Effector memory CD8-positive, alpha-beta T cell (primary cell): ENCODE measurements at places on chromosomes 5 and 9.

- no peak for DNase-seq
These were observed 12.4 kb upstream of the FGF10 start for GRCh38 chr5:44401611-44402010.

- DNase-seq, result no peak
These were observed 106.8 kb downstream of the FRMD3 start for GRCh38 chr9:83431101-83432060.

DNA sequence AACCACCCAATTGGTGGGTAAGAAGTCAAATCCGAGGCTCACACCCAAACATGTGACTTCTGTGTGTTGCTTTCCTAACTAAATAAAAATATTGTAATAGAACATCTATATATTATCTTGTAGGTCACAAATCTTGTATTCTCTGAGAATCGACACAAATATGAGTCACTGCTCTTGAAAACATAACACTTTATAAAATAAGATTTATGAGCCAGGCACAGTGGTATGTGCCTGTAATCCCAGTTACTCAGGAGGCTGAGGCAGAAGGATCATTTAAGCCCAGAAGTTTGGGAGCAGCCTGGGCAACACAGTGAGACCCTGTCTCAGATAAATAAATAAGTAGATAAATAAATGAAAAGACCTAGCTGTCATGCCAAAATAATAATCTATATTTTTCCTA, 624.1 kb downstream of the ANXA1 start:
- DNase-seq, result no peak

- DNase-seq, result no peak
These were observed 24.8 kb upstream of the HNRNPA0 start for GRCh38 chr5:137778772-137779564.

DNA sequence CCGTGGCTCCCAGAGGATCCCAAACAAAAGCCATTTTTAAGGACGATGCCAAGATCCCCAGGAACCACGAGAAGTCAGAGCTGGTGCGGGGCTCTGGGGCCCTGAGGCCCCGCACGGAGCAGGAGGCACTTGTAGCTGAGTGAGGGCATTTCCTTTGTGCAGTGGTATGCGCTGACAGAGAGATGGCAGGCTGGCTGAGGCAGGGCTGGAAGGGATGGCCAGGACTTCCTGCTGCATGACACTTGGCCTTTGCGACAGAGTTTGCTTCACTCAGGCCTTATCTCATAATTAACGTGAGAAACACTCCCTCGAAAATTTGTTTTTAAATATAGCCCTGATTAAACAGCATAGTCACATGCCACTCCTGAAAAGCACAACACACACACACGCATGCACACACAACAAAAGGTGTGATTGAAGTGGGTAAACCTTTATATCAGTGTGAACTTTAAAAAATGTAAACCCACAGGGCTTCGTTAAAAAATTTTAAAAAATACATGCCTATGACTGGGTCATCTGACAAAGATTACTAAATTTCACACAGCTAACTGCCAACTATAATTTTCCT, 536.6 kb downstream of the PDE4D start:
- DNase-seq, result no peak

GRCh38 chr9:73872701-73873100, 624.4 kb upstream of the RORB start:
- DNase-seq, result no peak

DNA sequence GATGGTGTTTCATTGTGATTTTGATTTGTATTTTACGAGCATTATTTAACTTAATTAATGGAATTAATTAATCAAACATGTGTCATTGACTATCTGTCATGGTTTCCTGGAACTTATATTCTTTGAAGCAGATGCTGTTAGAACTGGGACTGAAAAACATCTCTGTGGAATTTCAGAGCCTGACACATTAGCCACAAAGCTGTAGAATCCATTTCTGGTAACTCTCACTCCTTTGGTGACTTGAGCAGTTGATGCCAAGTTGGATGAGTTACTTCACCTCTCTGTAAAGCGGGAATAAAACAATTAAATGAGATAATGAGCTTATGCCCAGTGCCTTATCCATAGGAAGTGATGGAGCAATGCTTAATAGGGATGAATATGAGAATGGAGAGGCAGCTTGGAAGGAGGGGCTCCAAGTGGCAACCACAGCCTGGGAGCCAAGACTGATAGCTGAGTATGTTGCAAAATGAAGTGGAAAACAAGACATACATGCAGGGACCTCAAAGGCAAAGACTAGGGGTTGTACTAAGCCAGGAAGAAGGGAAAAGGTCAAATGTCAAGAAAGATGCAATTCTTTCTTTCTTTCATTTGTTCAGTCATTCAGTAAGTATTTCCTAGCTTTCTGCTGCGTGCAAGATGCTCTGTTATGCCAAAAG, 23.1 kb upstream of the ADRA1B start:
- DNase-seq, result no peak

- DNase-seq, result no peak
These were observed 365.2 kb downstream of the BRINP1 start for GRCh38 chr9:119003882-119004617.

- no peak for DNase-seq
These were observed 21.7 kb upstream of the OLFM1 start for GRCh38 chr9:135065804-135066203.

- no peak for DNase-seq
These were observed 32.8 kb downstream of the GOLGA1 start for GRCh38 chr9:124908098-124908497.

GRCh38 chr5:135386886-135387628, 12.0 kb downstream of the MACROH2A1 start:
- no peak for DNase-seq

DNA sequence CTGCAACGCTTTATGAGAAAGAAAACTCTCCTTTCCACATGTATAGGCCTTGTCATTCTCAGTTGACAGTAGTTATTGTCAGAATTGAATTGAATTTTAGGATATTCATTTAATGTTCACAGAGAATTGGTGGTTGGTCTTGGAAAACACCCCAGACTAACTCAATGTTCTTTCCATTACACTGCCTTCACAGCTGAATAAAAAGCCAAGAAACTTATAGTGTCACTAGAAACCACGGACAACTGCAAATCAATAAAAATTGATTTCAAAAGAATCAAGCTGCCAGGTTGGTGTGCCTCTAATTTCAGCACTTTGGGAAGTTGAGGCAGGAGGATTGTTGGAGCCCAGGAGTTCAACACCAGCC, 38.9 kb upstream of the IQGAP2 start:
- DNase-seq, result no peak

GRCh38 chr9:122206118-122207046, 22.4 kb downstream of the LHX6 start:
- no peak for DNase-seq

DNA sequence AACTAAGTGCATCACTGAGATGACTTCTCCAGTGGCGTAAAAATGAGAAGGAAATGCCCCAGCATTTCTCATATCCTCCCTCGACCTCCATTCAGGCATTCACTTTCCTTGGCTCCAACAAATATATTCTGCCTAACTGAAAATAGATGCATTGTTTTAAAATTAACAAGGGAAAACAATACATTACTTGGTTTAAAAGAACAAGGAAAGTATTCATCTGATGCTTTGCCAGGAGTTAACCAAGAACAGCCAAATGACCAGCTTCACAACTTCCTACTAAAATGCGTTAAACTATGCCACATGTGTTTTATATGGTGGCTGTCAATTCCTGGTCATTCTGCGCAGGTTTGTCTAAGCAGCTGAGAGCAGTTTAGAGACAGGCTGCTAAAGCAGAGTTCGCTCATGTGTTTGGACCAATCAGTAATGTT, 121.4 kb downstream of the GNAQ start:
- no peak for DNase-seq

GRCh38 chr9:16460696-16461095, 409.8 kb downstream of the BNC2 start:
- no peak for DNase-seq

DNA sequence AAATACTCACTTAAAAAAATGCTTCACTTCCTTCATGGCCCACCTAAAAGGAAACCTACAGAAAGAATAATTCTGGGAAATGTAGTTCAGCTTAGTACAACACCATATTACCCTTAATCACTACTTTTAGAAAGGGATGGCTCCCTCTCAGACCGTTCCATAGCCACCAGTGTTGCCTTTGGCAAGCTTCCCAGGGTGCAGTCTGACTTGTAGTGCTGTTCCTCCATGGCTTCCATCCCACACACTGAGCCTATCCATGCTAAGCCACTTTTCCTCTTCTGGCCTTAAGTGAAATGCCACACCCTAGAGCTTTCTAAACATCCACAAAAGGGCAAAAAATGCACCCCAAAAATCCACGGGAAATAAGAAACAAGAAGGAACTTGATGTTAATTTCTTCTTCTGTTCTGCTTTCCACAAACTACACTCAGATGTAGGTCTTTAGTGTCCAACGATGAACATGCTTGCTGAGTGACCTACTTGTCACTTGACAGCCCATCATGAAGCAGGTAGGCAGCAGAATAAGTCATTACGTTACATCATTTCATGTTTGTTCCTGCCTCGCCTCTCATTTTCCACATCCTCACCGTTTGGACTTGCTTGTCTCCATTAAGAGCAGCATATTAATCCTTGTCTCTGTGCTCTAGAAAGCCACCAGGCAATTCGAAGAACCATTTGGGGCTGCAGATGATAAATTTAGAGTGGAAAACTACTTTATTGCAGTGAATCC, 391.1 kb upstream of the GRAMD2B start:
- no peak for DNase-seq
